Fibroblast of skin of back (primary cell): ENCODE measurements at places on chromosomes 3 and 15.

- DNase-seq = no peak
Measured at GRCh38 chr3:10876661-10877060, 60.6 kb downstream of the SLC6A11 start.

DNA sequence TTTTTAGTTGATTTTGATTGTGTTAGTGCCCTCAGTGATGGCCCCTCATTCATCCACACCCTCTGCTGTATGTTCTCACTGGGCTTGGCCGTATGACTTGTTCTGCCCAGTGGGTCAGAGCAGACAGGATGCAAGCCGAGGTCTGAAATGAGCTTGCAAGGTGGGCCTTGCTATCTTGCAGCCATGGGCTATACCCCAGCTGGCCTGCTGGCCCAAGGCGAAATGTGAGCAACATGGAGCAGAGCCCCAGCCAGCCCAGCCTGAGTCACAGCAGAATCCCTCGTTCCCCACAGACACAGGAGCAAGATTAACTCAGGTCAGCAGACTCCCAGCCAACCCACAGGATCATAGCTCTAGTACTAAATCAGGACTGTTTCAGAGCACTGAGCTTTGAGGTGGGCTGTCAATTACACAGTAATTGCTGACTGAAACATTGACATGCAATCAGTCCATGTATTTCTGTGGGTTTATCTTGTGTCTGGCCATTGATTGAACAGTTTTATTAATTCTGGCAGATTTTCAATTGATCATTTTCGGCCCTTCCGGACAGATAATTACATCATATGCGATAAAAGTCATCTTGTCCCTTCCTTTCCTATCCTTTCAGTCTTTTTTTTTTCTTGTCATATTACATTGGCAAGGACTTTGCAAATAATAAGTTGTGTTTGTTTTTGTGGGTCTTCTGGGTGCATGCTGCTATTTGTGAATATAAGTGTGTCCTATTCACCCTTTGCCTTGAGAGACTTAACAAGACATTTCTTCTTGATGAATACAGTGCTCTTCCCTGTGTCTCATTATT, 27.1 kb downstream of the KLF15 start:
- no peak for DNase-seq

- DNase-seq = peak; percentile 32
Measured at GRCh38 chr15:50786871-50787270, 21.4 kb upstream of the SPPL2A start.

- peak; percentile 25 for DNase-seq
Measured at GRCh38 chr3:42755681-42756578, 17.1 kb downstream of the CCDC13 start.
